ENCODE measurements at places on chromosomes 11 and 22.

GRCh38 chr11:15534266-15534665 lies 419.5 kb downstream of the INSC start:
- no peak for DNase-seq

- DNase-seq, result no peak
Measured at GRCh38 chr11:94694309-94695060, 73.7 kb upstream of the AMOTL1 start.

DNA sequence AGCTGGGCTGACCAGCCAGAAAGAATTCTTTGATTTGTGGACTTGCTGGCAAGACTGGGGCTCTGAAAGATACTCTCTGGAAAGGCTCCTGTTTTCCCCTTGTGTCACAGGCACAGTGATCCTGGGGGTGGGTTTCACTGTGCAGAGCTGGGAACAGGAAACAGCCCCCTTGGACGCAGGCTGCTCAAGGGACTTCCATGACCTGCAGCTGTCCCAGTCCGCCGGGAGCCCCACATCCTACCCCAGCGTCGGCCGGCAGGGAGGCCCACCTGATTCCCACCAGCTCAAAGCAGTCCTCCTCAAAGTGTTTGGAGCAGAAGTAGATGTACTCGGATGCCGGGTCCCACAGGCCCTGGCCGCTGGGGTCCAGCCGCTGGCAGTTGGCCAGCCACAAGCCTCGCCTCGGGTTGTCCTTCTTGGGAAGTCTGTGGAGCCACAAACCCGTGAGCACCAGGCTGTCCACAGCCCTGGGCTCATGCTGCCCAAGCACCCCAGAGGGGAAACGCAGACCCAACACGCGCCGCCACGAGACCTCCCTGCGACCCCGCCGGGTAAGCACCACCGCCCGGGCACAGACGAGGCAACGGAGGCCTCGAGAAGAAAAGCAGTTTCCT lies 824 bp downstream of the THAP7 start:
- peak; percentile 90 for DNase-seq

DNA sequence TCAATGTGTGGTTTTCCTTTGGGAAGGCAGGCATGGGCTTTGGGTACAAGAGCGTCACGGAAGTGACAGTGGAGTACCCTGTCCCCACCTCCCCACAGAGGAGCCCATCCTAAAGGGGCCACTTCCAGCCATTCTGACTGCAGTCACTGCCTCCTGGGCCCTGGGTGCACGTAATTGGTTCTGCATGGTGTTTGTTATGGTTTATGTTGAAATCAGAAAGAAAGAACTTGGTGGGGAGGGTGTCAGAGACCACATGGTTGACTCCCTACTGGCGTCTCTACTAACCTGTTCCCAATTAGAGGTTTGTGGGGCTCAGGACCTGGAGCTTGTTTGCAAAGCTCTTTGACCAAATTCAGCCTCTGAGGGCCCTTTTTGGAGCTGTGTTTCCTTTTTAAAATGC lies 40.8 kb downstream of the RIBC2 start:
- no peak for DNase-seq

DNA sequence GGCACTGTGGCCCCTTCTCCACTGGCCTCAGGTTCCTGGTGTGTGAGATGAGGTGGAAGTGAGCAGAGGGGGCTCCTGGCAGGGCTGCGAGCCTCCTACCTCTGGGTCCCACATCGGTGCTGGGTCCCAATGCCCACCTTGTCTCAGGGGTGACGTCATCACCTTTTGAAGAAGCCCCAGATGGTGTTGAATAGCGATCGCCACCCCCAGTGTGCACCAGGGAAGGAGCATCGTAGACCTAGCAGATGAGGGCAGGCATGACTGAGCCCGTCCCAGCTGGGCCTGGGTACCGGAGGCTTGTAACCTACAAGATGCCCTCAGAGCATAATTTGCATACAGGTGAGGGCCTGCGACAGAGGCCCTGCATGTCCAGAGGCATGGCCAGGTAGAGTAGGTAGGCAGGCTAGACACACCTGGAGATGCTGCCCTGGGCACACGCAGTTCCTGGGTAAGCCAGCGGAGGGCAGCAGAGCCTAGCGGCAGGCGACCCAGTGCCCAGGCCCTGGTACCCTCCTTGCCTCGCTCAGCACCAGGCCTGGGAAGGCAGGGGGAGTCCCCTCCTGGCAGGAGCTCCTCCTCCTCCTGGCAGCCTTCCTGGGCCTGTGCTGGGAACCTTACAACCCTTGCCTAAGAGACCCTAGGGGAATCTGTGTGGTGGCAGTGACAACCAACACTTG lies 52.5 kb downstream of the TPCN2 start:
- no peak for DNase-seq

DNA sequence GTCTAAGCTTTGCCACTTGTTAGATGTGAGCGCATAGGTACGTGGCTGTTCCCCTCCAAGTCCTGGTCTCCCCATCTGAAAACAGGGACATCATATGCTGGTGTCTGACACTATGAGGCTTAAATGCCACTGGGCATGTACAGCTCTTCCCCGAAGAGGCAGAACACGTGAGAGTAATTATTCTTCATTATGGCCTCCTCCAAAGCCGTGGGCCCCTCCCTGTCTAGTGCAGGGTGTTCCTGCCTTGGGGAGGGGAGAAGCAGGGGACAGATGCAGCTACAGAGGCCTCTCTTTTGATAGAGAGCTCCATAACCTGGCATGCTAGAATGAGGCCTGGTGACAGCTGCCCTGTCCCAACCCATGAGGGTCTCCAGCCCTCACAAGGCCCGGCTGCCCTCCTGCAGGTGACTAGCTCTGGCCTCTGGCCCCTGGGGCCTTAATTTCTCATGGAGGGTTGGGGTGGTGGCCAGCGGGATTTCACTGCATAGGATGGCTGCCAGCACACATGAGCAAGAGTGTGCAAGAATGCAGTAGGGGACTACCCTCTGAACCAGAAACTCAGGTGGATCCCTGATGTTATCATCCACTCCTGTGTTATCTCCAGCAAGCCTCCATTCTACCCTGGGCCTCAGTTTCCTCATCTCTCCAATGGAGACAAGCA lies 334.6 kb downstream of the MN1 start:
- no peak for DNase-seq

DNA sequence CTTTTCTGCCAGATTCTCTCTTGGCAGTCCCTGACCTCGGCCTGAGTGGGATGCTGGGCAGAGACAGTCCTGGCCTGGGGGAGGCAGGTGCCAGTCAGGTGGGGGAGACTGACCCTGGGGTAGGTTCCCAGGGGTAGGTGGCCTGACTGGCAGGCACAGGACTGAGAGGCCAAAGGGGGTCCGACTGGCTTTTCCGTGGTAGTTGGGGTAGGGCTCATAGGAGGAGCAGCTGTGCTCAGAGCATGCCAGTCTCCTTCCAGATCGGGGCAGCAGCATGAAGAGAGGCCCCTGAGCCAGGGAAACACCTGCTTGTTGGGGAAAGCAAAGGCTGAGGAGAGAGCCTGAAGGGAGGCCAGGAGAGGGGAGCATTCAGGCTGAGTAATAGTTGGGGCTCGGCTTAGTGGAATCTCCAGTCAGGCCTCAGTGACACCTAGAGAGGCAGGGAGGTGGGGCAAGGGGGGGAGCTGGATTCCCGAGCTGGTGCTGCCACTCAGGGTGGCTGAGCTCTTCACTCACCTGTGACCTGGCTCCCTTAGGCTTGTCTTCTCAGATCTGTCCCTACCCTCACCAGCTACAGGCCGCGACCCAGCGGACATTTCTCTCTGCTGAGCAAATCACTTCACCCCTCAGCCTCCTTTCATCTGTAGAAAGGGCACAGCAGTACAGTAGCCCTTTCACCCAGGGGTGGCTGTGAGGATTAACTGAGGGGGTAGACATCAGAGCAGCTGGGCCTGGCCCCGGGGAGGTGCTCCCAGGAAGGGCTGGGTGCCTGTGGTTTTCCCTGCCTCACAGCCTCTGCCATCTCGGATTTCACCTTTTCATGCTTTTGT lies 26.2 kb downstream of the MCM5 start:
- no peak for DNase-seq

DNA sequence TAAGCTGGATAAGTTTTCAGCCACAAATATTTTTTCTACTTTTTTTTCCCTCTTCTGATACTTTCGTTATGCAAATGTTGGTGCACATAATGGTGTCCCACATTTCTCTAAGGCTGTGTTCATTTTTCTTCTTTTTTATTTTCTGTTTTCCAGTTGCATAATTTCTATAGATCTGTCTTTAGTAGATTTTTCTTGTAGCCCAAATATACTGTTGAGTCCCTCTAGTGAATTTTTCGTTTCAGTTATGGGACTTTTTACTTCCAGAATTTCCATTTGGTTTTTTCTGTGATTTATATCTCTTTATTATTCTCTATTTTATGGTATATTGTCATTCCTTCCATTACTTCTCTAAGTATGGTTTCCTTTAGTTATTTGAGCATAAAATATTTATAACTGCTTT lies 72.0 kb downstream of the SWAP70 start:
- no peak for DNase-seq

- no peak for DNase-seq
Measured at GRCh38 chr22:29702000-29702930, 17.5 kb upstream of the CABP7 start.

- no peak for DNase-seq
Measured at GRCh38 chr11:32919338-32919737, 26.7 kb downstream of the QSER1 start.

GRCh38 chr11:78789375-78789774 lies 214.7 kb upstream of the NARS2 start:
- DNase-seq, result no peak

DNA sequence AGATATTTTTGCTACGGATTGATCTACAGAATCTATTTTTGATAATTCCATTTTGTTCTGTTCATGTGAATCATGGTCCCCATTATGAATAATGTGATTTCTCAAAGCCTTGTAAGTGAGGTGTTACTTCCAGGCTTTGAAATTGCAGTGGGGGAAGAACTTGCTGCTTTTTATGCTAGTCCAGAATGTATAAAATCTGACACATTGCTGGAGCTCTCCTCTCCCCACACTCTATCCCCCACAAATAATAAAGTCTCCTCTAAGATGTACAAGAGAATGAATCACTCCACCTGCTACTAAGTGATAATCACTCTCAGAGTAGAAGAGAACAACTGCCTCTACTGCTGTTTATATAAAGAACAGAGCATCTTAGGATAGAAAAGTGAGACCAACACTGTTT lies 5.9 kb upstream of the RAB6A start:
- DNase-seq, result no peak

DNA sequence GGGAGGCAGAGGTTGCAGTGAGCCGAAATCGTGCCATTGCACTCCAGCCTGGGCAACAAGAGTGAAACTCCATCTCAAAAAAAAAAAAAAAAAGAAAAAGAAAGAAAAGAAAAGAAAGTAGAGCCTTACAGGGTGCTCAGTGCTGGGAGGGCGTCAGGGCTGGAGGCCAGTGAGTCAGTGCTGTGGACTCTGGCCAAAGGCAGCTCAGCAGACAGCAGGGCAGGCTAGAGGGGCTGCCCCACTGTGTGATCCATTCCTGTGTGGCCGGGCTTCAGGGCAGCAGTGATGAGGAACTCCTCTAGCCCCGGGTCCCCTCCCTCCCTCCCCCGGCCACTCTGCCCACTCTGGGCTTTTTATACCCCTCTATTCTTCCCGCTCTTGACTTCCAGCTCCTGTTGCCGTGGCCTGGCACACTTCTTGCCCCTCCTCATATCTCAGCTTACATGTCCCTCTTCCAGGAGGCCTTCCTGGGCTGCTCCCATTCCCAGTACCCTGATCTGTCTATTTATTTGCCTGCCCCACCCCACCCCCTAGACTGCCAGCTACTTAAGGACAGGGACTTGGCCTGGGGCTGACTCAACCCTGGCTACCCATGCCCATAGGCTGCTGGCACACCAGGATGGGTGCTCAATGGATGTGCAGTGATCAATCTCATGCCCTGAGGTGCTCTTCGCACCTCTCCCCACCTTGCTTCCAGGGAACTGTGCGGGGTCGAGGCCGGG lies 10.1 kb downstream of the SYT12 start:
- DNase-seq, result no peak

GRCh38 chr11:128400382-128401203 lies 186.8 kb downstream of the ETS1 start:
- no peak for DNase-seq

- DNase-seq, result no peak
Measured at GRCh38 chr11:35173011-35173511, 34.1 kb downstream of the CD44 start.

GRCh38 chr22:38104084-38104483 lies 6.4 kb downstream of the BAIAP2L2 start:
- no peak for DNase-seq

- DNase-seq, result peak; percentile 89
Measured at GRCh38 chr11:119584193-119585042, 144.6 kb downstream of the NECTIN1 start.

DNA sequence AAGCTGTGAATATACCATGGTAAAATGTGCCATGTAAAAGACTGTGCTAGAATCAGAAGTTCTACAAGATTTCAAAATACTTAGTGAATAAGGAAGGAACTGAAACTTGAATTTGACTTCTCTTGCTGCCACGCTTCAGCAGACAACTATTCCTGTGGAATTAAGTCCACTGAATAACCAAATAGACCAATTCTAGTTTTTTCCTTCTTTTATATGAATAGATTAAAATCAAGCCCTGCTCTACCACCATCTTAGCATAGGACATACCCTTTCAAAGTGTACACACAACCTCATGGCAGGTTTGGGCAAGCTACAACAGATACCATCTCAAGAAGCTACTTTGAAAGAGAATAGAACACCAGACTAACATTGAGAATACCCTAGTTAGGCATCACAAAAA lies 23.4 kb upstream of the CLNS1A start:
- DNase-seq, result no peak

GRCh38 chr11:73998846-73999575 lies 9.9 kb downstream of the UCP3 start:
- no peak for DNase-seq

DNA sequence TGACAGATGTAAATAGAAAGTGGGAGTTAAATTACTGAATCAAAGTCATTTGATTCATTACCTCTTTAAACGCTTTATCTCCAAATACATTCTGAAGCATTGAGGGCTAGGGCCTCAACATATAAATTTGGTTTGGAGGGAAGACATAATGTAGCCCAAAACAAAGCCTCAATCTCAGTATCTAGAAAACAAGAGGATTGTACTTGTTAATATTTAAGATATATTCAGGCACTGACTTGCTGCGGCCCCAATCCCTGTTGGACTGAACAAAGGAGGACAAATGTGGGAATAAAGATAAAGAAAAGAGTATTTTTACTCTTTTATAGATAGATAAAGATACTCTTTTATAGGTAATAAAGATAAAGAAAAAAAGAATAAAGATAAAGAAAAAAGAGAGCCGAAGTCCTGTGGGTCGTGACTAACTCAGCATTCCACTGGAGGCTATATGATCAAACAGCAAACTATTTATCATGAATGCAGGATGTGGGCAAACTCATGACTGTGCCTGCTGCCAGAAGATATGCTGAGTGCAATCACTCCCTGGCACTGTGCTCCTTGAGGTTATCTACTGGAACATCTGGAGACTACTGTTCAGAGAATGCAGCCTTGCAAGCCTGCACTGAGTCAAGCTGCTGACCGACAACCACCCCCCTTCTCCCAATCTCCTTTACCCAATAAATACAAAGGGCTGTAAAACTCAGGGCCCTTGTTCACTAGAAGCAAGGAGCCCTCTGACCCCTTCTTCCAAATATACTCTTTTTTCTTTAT lies 6.9 kb downstream of the OR10V1 start:
- no peak for DNase-seq

GRCh38 chr11:113419454-113420003 lies 31.9 kb downstream of the ANKK1 start:
- DNase-seq, result no peak

GRCh38 chr11:130078080-130078479 lies 8.4 kb downstream of the APLP2 start:
- no peak for DNase-seq

- DNase-seq, result no peak
Measured at GRCh38 chr22:50399751-50400331, 56.7 kb downstream of the PPP6R2 start.

- no peak for DNase-seq
Measured at GRCh38 chr11:108824545-108824944, 159.7 kb downstream of the DDX10 start.
